ENCODE measurements at places on chromosomes 11 and 22.

GRCh38 chr11:47646019-47646418 lies 3.7 kb upstream of the MTCH2 start:
- no peak for DNase-seq

DNA sequence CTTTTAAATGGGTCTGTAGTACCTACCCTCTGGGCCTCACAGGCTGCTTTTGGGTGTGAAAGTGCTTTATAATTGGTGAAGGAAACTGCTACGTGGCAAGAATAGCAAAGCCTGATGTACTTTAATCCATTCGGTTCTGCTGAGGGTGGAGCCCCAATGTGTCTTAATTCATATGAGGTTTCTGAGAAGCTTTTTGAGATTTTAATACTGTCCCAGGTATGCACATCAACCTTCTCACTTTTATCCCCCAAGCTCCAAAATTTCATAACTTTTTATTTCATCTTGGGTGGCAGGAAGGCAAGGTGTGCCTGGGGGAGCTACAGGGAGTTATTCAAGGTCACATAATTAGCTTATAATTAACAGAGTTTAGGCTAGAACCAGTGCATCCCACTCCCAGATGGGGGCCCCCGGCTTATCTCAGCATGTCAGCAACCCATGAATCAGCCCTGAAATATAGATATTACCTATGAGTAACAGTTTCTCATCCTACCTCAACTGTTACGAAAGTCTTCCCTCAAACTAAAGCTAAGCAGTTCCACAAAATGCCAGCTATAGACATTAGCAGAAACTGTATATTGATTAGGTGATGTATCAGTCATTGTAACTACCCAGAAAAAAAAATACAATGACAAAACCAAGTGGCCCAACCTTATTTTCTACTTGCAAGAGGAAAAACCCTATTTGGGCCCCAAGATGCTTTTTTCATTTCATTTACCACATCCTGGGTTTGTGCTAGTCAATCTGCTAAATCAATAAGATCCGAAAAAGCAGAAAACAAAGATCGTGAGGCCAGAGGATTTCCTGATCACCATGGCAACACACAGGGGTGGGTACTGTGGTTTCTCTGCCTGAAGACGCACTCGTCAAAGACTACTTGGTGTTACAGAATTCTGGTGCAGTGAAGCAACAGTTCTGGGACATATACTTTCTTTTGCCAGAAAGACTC lies 26.7 kb downstream of the CD44 start:
- DNase-seq, result no peak

DNA sequence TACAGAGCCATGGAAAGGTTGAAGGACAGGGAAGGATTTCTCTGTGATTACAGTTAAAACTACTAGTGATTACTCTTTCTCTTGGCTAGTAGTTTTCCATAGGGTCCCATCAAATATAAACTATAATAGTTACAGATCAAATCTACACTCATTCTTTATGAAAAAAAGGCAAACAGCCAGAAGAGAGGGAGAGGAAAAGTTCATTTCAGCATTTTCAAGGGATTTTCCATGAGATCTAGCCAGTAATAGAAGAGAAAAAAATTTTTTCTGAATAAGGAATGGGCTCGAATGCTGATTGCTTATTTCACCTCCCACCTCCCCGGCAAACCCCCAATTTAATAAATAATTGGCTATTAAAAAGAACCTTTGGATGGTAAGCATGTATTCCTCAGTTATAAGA lies 74.8 kb upstream of the BLID start:
- DNase-seq, result no peak

DNA sequence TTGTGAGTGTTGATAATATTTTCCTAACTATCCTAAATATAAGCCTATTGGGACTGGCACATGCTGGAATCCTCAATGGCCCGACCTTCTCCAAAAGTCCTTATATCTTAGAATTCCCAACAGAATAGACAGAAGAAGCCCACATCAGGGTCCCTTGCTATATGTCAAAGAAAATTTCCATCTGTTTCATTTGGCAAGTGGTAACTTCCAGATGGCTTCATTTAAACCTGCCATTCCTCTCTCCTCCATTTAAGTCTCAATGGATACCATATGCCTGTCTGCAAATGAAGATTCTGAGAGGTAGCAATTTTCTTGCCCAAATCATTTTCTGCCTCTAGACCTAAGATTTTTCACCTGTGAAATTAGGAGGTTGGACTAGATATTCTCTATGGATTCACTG lies 73.1 kb upstream of the KCNA4 start:
- DNase-seq, result no peak

GRCh38 chr22:41781507-41781906 lies 19.0 kb upstream of the CCDC134 start:
- no peak for DNase-seq

DNA sequence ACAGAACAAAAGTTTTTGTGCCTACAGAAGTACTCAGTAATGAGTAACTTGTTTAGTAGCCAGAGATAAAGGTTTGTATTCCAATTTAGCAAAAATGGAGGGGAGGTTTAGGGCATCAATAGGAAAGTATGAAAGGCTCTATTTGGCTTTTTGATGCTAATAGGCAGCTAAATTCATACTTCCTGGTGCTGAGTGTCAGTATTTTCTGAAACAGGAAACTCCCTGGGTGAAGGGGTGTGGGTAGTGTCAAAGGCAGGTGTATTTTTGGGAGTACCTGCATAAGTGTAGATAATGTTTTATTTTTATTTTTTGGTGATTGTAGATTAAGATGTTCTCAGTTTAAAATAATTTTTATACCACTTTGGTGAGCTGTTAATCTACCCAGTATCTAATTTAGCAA lies 29.3 kb upstream of the MMP7 start:
- DNase-seq, result no peak

GRCh38 chr11:3156282-3156660 lies 8.8 kb downstream of the OSBPL5 start:
- no peak for DNase-seq

DNA sequence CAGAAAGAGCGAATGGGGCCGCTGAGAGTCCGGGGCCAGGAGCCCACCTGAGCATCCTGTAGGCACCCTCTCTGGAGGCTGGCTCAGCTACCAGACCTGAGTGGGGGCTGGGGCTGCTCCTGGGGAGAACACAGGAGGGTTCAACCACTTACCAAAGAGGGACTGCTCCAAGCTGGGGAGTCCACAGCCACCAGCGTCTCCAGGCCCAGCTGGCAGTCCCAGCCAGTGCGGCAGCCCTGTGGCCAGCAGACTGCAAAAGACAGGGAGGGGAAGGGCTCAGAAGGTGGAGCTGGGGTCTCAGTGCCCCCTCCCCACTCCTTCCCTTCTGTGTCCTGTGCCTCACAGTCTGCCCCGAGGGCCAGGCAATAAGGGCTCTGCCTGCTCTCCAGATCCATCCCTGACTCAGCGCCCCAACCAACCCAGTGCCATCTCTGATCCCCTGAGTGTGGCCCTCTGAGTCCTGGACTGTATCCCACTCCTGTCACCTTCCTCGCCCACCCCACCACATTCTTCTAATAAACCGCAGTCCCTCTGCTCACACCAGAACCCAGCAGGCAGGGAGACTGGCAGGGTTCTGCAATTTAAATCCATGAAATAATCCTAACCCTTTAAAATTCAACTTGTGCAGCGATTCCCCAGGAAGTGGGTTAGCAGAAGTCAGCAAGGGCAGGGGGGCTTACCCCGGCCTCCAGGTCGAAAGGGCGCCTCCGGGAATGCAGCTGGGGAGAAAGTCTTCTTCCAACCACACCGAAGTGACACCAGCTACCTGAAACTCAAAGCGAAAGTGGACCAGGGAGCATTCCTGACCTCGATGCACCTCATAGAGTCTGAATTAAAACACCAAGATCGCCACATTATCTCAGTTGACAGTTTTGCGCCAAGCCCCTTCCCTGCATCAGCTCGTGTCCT lies 13.3 kb downstream of the CHST1 start:
- DNase-seq, result no peak

DNA sequence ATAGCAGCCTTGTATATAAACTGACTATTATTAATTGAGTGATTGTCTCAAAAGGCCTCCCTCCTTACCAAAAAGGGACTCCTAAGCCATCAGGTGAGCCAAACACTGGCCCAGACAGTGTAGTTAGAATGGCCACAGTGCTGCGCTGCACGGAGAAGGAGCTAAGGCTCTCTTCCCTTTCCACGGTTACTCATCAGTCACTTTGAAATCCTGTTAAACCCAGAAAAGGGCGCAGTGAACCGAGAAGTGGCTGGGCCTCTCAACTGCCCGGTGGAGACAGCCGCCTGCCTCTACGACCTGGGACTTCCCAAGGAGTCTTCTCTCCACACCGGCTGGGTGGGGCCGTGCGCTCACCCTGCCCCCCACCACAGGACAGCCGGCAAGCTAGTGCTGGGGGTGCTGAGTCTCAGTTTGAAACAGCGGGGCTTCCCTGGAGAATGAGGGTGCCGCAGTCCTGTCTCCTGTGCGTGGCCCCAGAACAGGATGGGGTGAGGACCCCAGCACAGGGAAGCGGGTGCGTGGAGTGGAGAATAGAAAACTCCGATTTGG lies 1.3 kb downstream of the MYH9 start:
- DNase-seq, result peak; percentile 35

DNA sequence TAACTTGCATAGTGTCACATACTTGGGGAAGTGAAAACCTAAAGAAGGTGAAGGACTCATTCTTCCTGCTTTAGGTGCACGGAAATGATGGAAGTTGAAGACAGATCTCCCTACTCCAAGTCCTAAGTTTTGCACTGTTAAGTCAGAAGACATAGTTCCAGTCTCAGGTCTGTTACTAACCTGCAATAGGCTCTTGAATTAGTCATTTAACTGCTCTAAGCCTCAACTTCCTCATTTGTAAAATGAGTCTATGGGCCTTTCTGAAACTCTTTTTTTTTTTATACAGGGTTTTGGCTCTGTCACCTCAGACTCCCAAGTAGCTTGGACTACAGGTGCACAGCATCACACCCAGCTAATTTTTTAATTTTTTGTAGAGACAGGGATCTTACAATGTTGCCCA lies 30.8 kb upstream of the POU2AF1 start:
- no peak for DNase-seq

DNA sequence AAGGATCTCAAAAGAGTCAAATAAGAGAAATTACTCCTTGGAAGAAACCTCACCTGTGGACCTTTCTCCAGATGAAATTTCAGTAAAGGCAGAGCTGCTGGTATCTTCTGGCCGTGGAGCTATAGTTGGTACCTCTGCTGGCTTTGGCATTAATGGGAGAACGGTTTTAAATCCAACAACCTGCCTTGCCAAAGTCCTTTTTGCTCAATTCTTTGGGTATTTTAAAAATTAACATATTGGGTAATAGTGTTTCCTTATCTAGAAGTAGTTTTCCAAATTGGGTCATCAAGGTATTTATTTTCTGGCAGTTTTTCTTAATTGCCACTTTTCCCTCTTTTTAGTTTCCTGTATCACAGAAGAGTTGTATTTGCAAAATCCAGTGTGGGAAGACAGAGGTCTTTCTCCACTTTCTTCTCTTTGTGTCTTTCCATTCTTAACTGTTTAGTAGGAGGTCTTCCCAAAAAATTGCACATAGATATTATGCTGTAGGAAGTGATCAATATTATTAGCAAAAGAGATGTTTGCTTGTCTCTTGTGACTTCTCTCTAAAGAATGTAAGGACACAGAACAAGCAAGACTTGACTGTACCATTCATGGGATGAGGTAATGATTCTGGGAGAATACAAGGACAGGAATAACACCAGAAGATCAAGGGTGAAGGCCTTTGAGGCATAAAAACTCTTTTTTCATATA lies at the start of gene SAA4:
SAA4 (minus strand) TSS at position 139 of the 693 bp plus-strand sequence. CDS start 876 bp downstream, outside the sequence.
- no peak for DNase-seq

- no peak for DNase-seq
Observed at GRCh38 chr22:26669060-26669481, 11.7 kb downstream of the MIAT start.

GRCh38 chr22:48757581-48757980 lies 1070.1 kb downstream of the BRD1 start:
- DNase-seq, result no peak

DNA sequence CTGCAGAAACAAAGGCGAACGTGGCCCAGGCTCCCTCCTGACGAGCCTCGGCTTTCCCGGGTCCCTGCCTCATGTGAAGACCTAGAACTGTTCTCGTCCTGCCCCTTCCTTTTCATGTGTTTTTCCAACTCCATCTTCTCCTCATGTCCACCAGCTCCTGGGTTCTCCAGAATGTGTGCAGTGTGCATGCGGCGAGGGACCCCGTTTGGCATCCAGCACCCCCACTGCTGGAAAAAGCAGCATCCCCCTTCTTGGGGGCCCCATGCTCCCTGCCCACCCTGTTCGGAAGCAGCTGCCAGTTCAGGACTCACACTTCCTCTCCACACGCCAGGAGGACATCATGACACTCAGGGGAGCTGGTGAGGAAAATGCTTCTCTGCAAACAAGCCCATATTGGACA lies 313.5 kb downstream of the BRD1 start:
- DNase-seq, result no peak

GRCh38 chr22:49983148-49984042 lies 22.8 kb downstream of the PIM3 start:
- DNase-seq, result no peak

DNA sequence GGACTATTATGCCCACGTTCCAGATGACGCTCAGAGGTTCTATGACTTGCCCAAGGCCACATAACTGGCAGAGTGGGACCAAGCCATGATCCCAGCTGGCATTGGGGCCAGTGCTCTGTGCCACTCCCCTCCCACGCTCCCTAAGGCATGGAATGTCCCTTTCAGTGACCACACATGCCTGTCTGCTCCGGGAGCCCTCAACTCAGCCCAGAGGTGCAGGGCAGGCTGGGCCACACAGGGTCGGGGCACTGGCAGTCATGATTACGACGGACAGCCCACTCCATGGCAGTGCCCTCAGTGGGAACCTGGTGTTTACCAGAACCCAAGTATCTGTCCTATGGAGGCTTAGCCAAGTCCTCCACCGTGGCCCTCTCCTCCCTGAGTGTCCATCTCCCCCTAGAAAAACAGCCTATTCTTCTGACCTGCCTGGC lies 10.0 kb downstream of the RHBDD3 start:
- DNase-seq, result no peak

- DNase-seq, result no peak
Observed at GRCh38 chr11:14687456-14687855, 43.9 kb downstream of the PDE3B start.

- DNase-seq, result peak; percentile 80
Observed at GRCh38 chr22:42814215-42814614, 42.9 kb downstream of the ARFGAP3 start.

Measured in NCI-H1092 (cell line).